ENCODE measurements at places on chromosomes 6 and 20.

- no peak for DNase-seq
Measured at GRCh38 chr20:62812181-62812906, 4.5 kb upstream of the COL9A3 start.

DNA sequence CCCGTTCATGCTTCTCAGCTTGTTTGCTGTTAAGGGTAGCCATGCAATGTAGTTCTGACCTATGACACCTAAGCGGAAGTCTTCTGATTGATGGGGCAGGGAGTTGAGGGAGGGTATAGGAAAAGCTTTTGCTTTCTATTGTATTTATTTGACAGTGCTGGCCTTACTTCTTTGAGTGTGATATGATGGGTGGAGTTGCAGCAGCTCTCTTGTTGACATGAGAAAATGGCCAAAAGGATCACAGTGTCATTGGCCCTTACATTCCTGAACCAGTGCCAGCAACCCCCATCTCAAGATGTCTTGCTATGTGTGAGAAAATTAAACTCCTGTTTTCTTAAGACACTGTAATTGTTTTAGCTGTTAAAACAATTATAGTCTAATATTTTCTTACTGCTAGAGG is 117.5 kb downstream of the SAMD5 start:
- no peak for DNase-seq

GRCh38 chr20:3997446-3997845 is 17.9 kb downstream of the RNF24 start:
- no peak for DNase-seq

- no peak for DNase-seq
Measured at GRCh38 chr6:89272596-89272995, 42.5 kb downstream of the GABRR2 start.

DNA sequence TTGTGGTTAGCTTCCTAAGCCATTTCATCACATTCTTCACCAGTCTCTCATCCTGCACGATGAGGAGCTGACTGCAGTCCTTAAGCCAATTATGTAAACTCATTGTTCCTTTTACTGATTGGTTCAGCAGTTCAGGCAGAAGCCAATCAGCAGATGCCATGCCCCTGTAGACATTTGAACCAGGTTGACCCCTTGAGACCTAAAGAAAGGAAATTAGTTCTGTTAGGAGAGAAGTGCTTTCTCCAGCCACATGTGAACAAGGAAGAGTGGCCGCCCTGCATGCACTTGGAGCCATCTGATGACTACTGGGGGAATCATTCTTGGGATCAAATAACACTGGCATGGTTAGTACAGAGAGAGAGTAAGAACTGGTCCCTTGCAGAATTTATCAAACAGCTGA is 535.2 kb upstream of the ID4 start:
- no peak for DNase-seq

- no peak for DNase-seq
Measured at GRCh38 chr20:25353747-25354705, 36.6 kb downstream of the ABHD12 start.

GRCh38 chr20:58906894-58907293 is 54.4 kb downstream of the GNAS start:
- no peak for DNase-seq

DNA sequence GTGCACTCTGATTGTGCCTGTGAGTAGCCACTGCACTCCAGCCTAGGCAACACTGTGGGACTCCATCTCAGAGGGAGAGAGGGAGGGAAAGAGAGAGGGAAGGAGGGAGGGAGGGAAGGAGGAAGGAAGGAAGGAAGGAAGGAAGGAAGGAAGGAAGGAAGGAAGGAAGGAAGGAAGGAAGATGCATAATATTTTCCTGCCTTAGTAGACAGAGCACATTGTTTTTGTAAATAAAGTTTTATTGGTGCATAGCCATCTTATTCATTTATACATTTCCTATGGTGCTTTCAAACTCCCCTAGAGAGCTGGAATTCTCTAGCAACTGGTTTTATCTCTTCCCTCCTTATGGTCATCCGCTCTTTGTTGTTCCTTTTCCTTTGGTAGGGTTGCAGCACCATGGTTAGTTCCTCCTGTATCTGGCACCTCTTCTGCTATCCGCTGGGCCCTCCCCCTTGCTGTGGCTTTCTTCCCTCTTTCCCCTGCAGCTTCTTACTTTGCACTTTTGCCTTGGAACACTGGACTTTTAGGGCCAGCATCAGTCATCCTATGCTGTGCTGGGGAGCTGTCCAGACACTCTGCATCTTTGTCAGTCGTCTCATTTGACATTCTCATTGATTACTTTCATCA is 20.2 kb downstream of the GPR6 start:
- DNase-seq, result no peak

GRCh38 chr6:67630146-67630545 is 1004.9 kb upstream of the ADGRB3 start:
- no peak for DNase-seq

- DNase-seq, result no peak
Measured at GRCh38 chr6:87904011-87904410, 143.6 kb upstream of the SPACA1 start.

- DNase-seq, result no peak
Measured at GRCh38 chr6:76553256-76553655, 480.8 kb upstream of the IMPG1 start.

DNA sequence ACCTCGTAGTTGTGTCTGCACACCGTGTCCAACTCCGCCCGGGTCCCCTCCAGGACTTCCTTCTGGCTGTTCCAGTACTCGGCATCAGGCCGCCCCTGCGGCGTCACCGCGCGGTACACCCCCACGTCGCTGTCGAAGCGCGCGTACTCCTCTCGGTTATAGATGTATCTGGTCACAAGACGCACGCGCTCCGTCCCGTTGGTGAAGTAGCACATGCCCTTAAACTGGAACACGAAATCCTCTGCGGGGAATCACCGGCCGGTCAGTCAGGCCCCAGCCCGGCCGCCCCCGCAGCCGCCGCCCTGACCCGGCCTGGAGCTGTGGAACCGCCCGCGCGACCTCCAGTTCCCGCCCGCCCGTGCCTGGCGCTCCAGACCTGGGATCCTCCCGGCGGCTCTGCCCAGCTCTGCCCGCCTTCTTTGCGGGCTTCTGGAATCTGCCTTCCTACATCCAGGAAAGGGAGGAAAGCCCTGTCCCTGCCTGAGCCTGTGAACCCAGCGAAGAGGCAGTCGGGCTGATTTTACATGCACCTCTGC is 1.6 kb downstream of the HLA-DQB1 start:
- DNase-seq, result no peak

DNA sequence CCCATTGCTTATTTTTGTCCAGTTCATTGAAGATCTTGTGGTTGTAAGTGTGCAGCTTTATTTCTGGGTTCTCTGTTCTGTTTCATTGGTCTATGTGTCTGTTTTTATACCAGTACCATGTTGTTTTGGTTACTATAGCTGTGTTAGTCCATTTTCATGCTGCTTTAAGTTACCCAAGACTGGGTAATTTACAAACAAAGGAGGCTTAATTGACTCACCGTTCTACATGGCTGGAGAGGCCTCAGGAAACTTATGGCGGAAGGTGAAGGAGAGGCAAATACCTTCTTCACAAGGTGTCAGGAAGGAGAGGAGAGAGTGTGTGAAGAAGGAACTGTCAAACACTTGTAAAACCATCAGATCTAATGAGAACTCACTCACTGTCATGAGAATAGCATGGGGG is 29.9 kb upstream of the FERMT1 start:
- no peak for DNase-seq

- no peak for DNase-seq
Measured at GRCh38 chr20:5092765-5093339, 26.9 kb downstream of the PCNA start.

GRCh38 chr20:63737945-63738686 is 1.5 kb upstream of the SLC2A4RG start:
- no peak for DNase-seq

- no peak for DNase-seq
Measured at GRCh38 chr6:33160728-33161344, 31.4 kb downstream of the COL11A2 start.

DNA sequence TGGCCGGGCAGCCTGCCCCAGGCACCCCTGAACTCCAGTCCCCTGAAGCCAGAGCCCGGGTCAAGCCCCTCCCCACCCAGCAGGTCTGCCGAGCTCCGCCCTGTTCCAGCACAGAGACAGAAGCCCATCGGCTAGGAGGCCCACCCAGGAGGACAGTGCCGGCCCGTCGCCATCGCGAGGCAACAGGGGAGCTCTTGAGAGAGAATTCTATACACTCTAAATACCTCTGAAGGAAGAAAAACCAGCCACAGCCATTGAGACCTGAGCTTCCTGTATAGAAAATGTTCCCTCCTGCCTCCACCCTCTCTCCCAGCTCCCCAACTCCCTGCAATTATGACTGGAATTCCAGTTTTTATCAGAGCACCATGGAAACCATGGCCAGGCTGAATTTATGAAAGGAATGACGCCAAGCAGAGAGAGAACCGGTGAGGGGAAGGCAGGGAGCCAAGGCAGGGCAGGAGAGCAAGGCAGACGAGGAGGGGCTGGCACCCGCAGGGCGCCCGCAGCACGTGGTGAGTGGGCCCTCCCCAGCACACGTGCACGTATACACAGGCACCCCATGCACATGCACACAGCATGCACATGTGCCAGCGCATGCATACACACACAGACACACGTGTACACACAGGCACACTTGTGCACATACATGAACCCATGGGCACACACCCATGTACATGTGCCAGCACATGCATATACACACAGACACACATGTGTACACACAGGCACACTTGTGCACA is 27.6 kb upstream of the MRGBP start:
- DNase-seq, result no peak

All from occipital lobe (tissue), 3 donors.